T-helper 2 cell (primary cell): ENCODE measurements at places on chromosomes 16 and 17.

DNA sequence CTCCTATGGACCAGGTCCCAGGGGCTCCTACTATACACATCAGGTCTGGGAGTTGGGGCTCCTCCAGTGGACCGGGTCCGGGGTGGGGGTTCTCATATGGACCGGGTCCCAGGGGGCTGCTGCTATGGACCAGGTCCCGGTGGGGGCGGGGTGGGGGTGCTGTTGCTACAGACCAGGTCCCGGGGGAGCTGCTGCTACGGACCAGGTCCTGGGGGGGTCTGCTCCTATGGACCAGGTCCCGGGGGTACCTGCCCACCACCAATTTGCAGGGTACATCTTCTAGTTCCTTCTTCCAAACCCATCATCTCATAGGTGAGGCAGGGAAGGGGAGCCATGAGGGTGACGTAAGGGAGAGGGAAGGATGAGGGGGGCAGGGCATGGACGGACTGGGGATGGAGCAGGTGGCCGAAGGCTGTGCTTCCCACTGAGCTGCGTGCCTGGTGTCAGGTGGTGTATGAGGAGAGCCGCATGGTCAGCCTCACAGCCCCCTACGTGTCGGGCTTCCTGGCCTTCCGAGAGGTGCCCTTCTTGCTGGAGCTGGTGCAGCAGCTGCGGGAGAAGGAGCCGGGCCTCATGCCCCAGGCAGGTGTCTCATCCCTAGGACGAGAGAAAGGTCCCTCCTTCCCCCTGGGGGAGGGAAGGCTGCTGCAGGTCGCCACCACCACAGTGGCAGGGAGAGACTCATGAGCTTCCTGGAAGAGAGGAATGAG is 6.6 kb downstream of the ENDOV start:
- no peak for DNase-seq

DNA sequence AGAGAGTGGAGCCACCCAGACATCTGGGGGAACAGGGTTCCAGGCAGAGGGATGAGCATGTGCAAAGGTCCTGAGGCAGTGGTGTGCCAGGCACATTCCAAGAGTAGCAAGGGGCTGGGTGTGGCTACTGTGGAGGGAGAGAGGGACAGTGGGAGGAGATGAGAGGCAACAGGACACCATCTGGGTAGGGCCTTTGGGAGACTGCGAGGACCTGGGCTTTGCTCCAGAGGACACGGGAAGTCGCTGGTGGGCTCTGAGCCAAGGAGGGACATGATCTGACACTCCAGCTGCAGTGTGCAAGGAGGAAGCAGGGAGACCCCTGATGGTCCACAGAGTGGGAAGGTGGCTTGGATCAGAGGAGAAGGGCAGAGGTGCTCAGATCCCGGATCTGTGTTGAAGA is 56.7 kb upstream of the MED9 start:
- DNase-seq, result no peak

- DNase-seq, result no peak
Measured at GRCh38 chr16:74698222-74698621, 2.4 kb downstream of the MLKL start.

DNA sequence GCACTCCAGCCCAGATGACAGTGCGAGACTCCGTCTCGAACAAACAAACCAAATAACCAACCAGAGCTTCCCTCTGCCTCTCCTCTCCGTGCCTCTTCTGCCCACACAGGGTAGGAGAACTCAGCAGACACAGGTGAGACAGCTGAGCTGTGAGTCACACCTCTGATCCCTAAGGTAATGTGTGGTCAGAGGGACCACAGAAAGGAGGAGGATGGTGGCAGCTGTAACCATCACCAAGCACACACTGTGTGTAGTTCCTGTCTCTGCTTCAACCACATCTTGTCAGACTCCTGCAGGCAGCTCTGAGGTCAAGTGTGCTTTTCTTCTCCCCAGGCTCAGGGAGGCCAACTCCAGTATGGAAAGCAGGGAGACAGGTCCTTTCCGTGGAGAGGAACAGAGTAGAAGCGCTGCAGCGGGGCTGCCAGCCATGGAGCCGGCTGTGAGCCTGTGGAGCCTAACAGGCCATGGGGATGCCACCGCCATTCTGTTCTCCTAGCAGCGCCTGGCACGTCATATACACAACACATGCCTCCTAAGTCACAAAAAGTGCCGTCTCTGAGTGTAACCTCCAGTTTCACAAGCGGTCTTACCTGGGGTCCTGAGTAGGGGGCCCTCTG is 7.1 kb downstream of the NUDT16L1 start:
- no peak for DNase-seq

DNA sequence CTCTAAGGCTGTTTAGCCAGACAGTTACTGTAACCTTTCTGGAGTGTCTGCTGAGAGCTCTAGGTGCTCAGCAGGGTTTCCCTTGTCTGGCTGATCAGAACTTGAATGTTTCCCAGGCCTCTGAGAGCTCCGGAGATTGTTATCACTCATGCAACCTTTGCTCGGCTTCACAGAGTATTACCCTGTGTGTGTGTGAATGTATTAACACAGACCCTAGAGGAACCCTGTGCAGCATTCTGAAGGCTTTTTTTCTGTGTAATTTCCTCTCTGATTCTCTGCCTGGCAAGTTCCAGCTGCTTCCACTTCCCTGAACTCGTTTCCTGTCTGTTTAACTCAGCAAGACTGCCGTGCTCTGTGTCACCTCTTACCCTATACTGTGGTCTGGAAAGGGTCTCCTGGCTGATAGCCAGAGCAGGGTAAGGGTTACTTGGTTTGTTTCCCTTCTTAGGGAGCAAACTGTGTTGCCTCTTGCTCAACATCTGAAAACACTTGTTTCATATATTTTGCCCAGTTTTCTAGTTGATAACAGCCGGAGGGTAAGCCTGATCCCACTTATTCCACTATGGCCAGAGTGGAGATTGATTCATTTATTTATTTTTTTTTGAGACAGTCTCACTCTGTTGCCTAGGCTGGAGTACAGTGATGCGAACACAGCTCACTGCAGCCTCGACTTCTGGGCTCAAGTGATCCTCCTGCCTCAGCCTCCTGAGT is 21.7 kb downstream of the PRMT7 start:
- no peak for DNase-seq

- DNase-seq, result no peak
Measured at GRCh38 chr16:57704011-57704904, 9.7 kb downstream of the DRC7 start.

GRCh38 chr17:49825645-49826044 is 22.2 kb downstream of the TAC4 start:
- DNase-seq, result no peak

GRCh38 chr16:85293904-85294642 is 181.8 kb upstream of the CIBAR2 start:
- DNase-seq, result no peak

GRCh38 chr17:77768248-77768852 is 190.2 kb upstream of the TNRC6C start:
- DNase-seq, result no peak

DNA sequence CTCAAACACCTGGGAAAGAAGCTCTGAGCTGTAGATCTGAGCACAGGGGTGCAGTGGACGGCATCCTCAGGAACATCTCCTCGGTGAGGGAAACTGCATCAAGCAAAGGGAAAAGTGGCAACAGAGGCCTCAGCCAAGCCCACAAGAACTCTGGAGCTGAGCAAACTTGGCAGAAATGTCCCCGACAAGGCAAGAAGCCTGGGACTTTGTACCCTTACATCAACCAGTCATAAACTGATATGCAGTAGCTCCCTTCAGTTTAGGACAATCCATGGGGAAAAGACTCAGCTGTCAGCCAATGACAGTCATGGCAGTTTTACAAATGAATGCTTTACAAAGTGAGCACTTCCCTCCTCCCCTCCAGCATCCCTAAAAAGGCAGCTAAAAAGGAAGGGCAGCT is 210.0 kb upstream of the DYNLRB2 start:
- DNase-seq, result no peak

- no peak for DNase-seq
Measured at GRCh38 chr16:78252757-78253156, 153.3 kb downstream of the WWOX start.

DNA sequence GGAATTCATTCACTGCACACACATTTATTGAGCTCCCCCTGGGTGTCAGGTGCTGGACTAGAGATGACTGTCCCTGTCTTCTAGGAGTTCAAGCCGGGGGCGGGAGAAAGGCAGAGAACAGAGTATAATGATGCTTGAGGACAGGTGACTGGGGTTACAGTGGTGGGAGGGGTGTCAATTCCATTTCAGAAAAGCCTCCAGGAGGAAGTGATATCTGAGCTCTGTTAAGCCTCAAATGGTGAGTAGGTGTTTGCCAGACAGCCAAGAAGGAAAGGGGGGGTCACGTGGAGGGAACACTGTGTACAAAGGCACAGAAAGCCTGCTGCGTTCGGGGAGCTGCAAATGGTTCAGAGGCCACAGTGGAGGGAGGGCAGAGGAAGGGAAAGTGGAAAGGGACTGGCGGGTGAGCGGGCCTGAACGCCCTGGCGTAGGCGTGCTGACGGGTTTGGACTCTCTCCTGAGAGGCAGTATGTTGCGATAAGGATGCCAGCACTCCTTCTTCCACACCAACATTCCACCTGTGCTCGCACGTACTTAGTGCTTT is 9.7 kb upstream of the NXPH3 start:
- no peak for DNase-seq

DNA sequence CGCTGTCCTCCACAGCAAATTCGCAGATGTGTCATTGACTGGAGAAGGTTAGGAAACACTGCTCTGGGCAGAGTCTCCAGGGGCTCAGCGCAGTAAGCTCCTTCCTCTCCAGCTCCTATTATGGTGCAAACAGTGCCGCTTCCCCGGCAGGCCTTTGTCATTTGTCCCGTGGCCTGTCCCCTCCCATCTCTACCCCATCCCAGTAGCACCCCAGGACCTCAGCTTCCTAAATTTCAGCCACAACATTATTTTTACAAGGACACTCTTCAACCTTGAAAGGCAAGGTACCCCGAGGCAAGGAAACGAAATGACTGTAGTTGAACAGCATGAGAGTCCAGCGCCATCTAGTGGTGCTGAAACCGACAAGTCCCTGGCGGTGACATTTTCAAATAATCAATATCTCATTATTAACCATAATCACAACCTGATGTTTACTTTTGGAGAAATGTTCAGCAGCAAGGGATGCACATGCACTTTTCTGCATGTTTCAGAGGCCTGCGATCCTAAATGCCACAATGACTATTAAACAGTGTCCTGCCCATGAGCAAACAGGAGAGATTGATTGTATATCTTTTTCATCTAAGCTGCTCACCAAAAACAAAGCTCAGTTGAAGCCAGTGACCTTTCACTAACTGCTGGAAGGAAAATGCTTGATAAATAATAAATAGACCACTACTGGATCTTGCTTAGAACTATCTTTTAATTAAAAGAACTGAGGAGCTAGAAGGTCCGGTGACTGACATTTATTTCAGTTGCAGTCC is 16.5 kb downstream of the MRPS23 start:
- DNase-seq, result peak; percentile 44

- DNase-seq, result no peak
Measured at GRCh38 chr16:55386534-55387296, 62.7 kb downstream of the IRX6 start.

GRCh38 chr16:19029980-19030379 is 37.4 kb upstream of the COQ7 start:
- no peak for DNase-seq

- no peak for DNase-seq
Measured at GRCh38 chr17:78537217-78537860, 39.9 kb downstream of the DNAH17 start.

DNA sequence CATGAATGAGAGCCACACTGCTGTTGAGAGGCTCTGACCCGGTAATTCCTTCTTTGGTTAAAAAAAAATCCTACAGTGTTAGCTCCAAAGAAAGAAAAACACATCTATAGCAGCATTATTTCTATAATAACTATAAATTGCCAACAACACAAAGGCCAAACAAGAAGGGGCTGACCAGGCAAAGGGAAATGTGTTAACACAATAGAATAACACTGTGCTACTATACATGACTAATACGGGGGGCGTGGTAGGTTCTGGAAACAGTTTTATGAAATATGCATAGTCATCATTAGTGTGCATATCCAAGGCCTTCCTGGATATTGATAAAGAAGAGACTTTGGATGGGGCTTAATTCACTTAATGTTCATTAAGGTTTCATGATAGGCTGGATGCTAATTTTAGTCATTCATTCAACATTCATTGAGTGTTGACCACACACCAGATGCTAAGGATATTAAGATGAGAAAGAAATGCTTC is 50.0 kb upstream of the CCL1 start:
- DNase-seq, result no peak

DNA sequence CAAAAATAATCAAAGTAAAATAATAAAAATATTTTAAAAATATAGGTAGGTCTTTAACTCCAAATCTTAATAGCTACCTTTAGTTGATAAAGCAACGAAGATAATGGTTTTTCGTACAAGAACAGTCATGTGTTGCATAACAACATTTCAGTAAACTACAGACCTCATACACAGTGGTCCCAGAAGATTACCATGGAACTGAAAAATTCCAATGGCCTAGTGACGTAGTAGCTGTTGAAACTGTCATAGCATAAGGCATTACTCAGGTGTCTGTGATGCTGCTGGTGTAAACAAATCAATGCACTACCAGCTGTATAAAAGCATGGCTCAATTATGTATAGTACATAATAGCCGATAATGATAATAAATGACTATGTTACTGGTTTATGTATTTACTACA is 43.9 kb downstream of the CREBBP start:
- no peak for DNase-seq

DNA sequence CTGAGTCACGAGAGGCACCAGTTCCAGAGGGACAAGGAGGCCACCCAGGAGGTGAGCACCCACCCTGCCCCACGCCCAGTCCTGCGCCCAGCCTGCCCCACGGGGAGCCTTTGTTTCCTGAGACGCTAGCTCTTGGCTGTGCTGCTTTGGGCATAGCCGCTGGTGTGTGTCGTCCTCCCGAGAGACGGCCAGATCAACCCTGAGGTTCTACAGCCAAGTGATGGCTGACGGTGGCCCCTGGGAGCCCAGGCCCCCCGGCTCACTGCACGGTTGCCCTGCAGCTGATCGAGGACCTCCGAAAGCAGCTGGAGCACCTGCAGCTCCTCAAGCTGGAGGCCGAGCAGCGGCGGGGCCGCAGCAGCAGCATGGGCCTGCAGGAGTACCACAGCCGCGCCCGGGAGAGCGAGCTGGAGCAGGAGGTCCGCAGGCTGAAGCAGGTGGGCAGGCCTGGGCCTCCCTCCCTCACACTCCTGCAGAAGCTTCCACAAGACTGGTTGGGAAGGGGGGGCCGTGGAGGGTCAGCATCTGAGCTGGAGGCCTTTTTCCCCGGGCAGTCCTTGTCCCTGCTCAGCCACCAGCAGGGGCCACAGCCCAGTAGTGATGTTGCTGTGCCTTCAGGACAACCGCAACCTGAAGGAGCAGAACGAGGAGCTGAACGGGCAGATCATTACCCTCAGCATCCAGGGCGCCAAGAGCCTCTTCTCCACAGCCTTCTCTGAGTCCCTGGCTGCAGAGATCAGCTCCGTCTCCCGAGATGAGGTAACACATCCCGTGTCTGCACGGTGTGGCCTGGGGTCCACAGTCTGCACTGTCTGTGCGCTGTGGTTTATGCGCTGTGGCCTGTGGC is 7.4 kb upstream of the CAPN15 start:
- no peak for DNase-seq

DNA sequence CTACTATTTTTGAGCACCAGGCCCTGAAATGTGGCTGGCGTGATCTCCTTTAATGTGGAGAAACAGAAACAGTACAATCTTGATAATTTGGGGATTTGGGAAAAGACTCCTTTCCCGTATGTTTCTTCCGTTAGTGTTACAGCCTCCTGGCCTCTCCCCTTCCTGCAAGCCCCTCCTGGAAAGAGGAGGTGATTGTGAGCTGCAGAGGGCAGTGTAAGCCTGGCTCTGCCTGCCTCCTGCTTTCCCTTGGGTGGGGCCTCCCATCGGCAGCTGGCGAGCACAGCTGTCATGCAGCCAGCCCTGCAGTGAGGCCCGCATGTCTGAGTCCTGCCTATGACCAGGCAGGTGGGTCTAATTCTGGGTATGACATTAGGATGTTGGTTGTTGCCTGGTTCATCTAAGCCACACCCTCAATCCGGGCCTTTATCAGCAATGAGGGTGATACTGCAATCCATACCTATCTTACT is 48.7 kb upstream of the WSB1 start:
- DNase-seq, result peak; percentile 3
